ENCODE measurements at places on chromosomes 4 and X.

DNA sequence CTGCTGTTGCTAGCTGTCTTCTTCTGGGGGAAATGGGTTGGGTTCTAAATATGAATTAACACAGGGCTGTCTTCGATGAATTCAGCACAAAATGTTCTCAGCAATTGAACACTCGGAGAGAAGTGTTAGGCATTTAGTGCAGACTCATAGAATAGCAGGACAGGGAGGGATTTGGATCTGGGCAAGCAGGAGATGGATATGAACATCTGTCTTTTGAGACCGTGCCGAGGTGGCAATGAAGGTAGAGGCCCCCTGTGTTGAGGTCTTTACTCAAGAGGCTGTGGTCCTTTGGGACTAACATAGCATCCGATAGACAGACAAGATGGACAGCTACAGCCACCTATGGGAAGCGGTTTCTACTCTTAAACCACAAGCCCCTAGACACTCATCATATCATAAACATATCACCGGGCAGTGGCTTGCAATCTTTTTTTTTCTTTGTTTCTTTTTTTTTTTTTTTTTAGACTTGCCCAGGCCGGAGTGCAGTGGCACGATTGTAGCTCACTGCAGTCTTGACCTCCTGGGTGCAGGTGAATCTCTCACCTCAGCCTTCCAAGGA, 6.7 kb downstream of the CD99 start:
- DNase-seq = no peak

DNA sequence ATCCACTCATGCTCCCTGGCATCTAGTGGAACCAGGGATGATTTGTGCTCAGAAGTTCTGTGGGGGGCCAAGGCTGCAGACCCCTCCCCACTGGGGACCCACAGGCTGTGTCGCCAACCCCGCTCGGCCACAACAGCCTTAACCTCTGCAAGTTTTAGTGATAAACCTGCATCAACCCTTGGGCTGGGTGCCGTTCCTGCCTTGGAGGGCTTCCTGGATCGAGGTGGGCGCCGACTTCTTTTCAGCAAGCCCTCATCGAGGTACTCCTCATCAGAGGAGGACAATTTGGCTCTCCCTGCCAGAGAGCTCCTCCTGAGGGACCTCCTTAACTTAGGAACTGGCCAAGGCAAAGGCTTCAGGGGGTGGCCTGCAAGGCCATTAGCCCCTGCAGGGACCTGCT, 1.9 kb downstream of the SOWAHB start:
- no peak for DNase-seq

- no peak for DNase-seq
Observed at GRCh38 chrX:69083361-69083760, 81.9 kb downstream of the PJA1 start.

DNA sequence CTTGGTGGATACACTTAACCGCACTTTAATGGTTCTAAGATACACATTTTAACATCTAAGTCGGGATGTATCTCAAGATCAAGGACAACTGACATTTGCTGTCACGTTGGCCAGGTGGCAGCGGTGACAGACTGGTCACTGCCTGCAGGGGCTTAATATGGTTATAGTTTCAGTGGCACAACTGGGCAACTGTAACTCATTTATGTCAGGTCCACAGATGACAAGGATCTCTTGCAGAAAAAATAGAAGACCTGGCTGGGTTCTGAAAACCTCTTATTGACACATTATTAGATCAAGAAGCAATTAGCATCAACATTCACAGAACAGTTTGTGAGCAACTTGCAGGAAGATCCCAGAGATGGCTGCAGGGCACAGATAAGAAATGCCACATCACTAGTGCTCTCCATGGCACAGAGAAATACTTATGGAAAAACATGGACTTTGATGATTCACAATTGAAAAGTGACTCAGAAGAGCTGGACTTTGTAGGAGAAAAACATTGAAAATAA, 99.6 kb upstream of the SORBS2 start:
- DNase-seq = no peak

GRCh38 chrX:152575331-152575730, 62.4 kb upstream of the GABRQ start:
- DNase-seq = no peak
